ENCODE measurements at places on chromosomes 6 and 20.

DNA sequence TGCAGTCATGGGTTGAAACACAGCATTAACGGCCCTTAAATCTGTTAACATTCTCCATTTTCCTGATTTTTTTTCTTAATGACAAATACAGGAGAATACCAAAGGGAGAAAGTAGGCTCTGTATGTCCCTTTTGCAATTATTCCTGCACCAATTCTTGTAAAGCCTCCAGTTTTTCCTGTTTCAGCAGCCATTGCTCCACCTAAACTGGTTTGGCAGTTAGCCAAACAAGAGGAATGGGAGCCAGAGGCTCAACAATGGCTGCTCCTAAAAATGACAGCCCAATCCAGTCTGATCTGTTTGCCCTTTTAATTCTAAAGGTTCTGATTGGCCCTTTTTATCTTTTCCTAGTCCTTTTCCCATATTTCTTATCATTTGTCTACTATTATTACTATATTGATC is 284.2 kb upstream of the SGK1 start:
- DNase-seq = no peak

DNA sequence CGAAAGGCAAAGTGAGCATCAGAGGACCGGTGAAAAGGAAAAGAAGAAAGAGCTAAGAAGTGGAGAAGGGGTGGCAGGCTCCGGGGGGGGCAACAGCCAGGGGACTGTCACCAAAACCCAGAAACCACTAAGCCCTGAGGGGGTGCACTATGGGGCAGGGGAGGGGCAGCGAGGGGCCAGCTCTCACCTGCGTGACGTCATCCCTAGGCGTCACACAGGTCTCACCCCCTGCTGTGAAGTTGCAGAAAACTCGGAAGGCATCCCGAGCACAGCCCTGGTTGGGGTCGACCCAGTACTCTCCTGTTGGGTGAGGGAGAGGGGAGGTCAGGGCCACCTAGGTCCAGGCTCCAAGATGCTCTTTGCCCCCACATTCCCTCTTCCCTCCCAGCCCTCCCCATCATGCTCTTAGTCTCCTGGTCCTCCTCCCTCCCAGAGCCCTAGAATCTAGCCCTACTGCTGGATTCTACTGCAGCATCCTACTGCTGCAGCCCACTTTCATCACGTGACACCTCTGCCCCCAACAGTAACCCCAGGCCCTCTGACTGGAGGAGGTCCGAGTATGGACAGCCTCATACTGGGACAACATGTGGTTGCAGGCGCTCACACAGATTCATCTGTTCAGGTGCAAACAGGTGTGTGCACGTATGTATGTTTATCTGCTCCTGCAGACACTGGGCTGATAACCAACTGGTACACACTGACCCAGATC is 27.4 kb downstream of the COL11A2 start:
- DNase-seq = no peak

GRCh38 chr6:111759836-111760785 is 113.1 kb downstream of the FYN start:
- no peak for DNase-seq

- no peak for DNase-seq
Observed at GRCh38 chr20:12093057-12093796, 175.5 kb downstream of the BTBD3 start.

DNA sequence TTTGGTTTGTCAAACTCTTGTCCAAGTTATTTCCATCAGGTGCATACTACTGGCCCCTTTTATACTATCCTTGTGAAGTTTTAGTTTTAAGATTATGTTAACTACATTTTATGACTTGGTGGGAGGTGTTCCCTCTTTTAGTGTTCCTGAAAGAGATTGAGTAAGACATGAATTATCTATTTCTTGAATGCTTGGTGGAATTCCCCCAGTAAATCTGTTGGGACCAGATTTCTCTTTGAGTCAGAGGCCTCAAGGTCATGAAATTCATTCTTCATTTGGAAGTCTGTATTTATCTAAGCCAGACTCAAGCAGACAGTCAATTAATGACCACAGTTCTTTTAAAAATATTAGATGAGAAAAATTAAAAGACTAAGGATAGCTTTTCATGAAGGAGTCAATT is 81.3 kb downstream of the MOXD1 start:
- DNase-seq = no peak

- DNase-seq = no peak
Observed at GRCh38 chr6:20126102-20126752, 86.0 kb downstream of the MBOAT1 start.

- DNase-seq = no peak
Observed at GRCh38 chr20:31860390-31861134, 9.8 kb downstream of the DUSP15 start.

DNA sequence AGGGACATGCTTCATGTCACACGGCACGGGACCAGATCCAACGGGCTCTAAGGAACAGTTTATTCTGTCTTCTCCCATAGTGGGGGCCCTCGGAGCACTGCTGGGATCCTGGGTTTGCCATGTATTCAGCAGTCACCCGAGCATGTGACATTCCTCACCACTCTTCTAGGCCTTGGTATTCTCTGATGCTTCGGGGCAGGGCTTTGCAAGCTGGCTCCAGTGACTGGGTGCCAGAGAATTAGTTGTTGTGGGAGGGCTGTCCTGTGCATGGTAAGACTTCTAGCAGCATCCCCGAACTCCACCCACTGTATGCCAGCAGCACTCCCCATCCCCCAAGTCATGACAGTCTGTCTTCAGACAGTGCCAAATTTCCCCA is 5.4 kb downstream of the CCN5 start:
- DNase-seq = no peak

DNA sequence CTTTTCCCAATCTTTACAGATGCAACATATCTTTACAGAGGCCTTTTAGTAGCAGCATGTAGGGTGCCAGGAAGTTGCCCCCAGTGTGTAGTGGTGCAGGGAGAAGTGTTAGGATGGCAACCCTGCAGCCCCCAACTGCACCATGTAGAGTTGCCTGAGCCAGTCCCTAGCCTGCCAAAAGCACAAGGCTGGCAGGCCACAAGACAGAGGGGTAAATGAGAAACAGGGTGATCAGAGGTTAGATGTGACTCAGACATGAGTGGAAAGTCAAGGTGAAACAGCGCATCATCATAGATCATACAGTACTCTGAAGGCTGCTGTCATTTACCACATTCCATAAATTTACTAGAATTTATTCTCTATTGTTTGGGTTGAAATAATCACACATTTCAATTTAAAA is 467.5 kb downstream of the PRKN start:
- DNase-seq = no peak

DNA sequence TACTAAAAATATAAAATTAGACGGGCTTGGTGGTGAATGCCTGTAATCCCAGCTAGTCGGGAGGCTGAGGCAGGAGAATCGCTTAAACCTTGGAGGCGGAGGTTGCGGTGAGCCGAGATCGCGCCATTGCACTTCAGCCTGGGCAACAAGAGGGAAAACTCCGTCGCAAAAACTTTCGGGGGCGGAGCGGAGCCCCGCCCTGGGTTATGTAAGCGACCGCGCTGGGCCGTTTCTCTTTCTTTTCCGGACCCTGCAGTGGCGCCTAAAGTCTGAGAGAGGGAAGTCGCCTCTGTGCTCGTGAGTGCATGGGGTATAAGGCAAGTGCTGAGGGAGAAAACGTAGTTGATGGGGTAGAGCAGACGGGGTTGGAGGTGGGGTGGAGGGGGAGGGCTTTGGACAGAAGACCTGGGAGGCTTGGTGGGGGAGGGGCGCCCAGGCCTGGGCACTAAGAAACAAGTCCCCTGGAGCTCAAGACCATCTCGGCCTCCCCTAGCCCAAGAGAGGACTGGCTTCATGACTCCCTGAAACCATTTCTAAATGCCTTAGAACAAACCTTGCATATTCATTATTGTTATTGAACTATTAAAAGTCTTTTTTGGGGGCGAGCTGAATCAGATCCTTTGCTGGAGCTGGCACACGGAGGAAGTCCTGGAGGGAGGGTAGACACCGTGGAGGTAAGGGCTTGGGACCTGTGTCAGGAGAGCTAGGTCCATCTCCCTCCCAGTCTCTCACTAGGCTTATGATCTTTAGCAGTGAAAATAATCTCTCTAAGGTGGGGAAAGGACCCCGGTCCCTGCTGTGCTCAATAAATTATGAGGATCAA is 2.7 kb upstream of the MICA start:
- DNase-seq = peak; percentile 57

DNA sequence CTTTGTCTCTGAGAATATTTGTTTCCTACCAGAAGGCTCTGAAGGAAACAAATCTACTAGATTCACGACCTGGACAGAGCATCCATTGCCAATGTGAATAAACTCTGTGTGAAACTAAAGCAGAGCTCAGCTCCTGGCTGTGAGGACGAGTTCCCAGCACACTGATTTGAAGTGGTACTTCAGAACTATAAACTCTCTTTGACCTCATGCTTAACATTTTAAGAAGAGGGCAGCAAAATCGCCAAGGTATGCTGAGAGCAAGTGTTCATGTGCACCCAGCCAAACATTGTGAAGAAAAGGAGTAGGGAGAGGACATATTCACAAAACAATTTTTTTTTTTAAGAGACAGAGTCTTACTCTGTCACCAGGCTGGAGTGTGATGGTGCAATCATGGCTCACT is 33.7 kb upstream of the ZNF133 start:
- no peak for DNase-seq

- no peak for DNase-seq
Observed at GRCh38 chr20:64241061-64241460, 14.5 kb upstream of the PCMTD2 start.

DNA sequence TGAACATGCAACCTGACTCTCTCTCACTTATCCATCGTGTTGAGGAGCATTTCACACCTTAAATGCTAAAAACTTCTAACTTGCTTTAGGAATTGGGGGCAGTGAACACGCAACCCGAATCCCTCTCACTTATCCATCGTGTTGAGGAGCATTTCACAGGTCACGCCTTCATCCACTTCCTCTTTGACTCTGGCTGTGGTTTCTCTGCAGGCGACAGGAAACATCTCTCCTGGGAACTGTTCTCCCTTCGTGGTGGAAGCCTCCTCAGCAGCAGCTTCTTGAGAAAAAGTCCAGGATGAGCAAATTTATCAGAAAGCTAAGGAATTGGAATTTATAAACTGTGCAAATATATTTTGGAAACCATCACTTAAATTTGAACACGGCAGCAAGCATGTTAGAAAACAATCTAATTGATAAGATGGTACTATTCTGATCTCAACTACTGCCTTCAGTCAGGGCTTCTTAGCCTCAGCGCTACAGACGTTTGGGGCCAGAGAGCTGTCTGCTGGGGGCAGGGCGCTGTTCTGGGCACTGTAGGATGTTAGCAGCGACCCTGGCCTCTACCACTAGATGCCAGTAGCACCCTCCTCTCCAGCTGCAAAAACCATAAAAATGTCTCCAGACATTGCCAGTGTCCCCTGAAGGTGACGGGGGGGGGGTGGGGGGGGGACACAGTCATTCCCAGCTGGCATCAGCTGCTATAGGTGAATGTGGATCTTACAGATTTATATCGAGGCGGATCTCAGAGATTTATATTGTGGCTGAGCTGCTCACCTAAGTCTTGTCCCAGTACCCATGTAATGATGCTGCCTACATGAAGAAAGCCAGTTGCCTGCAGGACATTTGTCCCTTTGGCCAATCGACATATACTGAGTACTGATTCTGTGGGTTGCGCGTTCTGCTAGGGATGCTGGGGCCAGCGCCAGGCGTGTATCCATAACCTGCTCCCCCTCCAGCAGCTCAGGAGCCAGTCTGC is 26.2 kb downstream of the CTCFL start:
- DNase-seq = peak; percentile 6

- no peak for DNase-seq
Observed at GRCh38 chr6:89895276-89895874, 1.1 kb downstream of the GJA10 start.

DNA sequence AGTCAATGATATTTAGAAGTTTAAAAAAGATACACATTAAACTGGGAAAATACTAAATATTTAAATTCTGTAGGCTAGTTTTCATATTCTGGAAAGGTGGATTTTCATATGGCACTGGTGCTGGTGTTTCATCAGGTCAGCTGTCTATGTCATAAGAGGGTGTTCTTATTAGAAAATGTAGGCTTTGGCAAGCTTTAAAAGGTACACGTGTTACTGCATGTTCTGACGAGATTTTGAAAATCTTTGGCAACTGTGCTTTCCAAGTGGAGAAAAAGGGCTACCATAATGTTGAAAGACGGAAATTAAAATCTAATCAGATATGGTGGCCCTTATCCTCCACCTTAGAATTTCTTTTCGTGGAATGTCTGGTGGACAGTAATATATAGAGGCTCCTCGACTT is 30.0 kb downstream of the SLC22A3 start:
- no peak for DNase-seq

DNA sequence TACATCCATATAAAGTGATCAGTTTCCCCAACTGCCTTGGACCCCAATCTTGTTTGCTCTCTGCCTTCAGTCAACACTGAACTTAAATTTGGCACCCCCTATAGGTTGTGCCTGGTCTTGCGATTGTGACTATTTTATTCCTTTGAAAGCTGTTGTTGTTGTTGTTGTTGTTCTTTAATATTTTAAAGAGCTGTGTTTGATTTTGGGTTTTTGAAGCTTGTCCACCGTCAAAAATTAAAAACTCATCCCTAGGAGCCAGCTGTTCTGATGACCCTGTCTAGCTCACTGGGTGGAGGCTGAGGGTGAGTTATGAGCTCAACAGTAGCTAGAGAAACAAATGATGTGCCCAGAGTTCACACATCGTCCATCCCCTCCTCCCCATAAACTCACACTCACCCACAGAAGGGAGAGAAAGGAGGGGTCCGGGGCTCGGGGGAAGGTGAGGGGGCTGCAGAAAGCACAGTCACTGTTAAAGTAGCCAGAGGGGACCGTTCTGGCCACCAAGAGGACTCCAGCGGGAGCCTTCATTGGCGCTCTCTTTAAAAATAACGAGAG is 4.0 kb downstream of the SIM1 start:
- no peak for DNase-seq

- no peak for DNase-seq
Observed at GRCh38 chr6:90905351-90905750, 318.5 kb upstream of the MAP3K7 start.

GRCh38 chr6:33425668-33426577 is 6.1 kb downstream of the SYNGAP1 start:
- peak; percentile 70 for DNase-seq

Data from stimulated activated CD8-positive, alpha-beta memory T cell treated with anti-CD3 and anti-CD28 coated beads, Interleukin-15, amount 100 ng/mL, for 4 hours (primary cell).